ENCODE measurements at places on chromosomes 16 and 17.

DNA sequence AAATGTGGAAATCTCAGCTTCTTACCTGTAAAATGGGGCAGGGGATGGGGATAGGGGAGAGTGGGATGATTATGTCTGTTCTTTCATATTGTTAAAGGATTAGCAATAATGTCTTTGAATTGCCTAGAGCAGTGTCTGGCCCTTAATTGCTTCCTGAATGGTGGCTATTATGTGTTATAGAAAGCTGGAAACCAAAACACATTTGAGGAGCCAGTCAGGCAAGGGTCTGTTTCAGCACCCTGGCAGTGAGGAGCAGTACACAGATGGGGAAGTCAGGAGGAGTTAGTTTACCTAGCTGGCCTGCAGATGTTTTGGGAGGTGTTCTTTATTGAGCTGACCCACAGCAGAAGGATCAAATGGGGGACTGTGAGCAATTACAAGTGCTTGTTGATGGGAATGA is 63.0 kb downstream of the NUP93 start:
- no peak for DNase-seq

GRCh38 chr16:86117235-86117634 is 218.3 kb downstream of the IRF8 start:
- DNase-seq = no peak

GRCh38 chr17:48528153-48528935 is 2.5 kb downstream of the HOXB1 start:
- no peak for DNase-seq

GRCh38 chr17:44053125-44053872 is 13.2 kb downstream of the LSM12 start:
- no peak for DNase-seq

- no peak for DNase-seq
Observed at GRCh38 chr17:34133350-34133749, 121.7 kb upstream of the CCL2 start.

- DNase-seq = no peak
Observed at GRCh38 chr17:82803606-82804005, 36.2 kb downstream of the ZNF750 start.

DNA sequence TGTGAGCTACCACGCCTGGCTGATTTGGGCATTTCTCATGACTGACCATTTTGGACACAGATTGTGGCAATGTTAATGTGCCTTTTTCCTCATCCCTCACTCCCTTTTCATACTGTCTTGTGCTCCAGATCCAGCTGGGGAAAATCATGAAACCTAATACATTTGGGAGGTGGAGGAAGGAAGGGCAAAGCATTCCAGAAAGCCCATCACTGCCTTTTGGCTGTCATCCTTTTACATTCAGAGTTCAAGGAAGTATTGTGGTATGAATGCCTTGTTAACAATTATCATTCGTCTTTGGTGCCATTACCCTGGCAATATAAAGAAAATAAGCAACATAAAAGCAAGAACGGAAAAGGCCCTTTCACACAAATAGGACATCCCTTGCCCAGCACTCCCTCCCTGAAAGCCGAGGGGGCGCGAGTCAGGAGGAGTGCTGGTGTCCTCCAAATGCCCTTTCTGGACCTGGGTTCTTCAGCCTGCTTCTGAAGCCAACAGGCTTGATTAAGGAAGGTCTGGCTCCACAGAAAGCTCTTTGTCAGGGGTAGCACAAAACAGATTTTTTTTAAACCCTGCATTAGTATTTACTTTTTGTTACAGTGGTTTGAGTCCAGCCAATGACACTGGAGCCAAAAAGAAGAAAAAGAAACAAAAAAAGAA is 20.1 kb downstream of the NMT1 start:
- no peak for DNase-seq

GRCh38 chr17:46887717-46888116 is 35.2 kb upstream of the GOSR2 start:
- DNase-seq = no peak

GRCh38 chr16:69143116-69143515 is 10.7 kb downstream of the UTP4 start:
- DNase-seq = no peak

DNA sequence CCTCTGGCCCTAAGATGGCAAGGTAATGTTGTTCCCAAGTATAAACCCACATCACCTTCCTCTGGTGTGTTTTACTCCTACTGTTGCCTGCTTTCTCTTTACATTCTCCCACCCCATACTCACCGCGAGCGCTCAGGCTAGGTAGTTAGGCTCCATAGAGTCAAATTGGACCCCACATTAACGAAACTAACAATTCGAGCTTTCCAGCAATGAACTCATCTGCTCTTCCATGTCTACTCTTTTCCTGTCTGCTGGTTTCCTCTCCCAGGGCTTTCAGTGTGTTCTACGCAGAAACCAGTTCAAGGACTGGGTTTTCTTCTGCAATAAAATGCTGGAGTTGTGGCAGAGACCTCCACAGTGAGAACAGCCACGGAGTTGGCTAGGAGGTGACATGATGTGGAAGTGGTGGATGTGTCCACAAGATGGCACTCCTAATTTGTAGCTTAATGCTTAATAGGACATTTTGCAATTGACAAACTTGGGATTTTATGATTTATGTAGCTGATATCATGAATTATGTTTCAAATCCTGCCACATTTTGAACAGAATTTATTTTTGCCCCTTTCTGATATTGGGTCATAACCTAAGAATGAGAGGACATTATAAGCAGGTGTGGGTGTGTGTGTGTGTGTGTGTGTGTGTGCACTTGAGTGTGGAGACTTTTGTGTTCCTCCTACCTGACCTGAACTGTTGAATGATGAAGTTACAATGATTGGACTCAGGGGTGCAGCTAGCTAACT is 2.2 kb upstream of the UQCRC2 start:
- no peak for DNase-seq

DNA sequence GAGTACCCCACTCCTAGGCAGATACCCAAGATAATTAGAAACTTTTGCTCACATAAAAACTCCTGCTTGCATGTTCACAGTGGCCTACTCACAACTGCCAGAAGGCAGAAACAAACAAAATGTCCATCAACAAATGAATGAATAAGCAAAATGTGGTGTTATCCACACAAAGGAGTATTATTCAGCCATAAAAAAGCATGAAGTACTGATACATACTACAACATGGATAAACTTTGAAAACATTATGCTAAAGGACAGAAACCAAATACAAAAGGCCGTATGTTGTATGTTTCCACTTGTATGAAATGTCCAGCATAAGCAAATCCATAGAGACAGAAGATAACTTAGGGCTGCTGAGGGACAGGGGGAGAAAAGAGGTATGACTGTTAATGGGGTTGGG is 1.9 kb downstream of the HSDL1 start:
- no peak for DNase-seq

- no peak for DNase-seq
Observed at GRCh38 chr17:77395501-77396048, 254.8 kb downstream of the SEC14L1 start.

DNA sequence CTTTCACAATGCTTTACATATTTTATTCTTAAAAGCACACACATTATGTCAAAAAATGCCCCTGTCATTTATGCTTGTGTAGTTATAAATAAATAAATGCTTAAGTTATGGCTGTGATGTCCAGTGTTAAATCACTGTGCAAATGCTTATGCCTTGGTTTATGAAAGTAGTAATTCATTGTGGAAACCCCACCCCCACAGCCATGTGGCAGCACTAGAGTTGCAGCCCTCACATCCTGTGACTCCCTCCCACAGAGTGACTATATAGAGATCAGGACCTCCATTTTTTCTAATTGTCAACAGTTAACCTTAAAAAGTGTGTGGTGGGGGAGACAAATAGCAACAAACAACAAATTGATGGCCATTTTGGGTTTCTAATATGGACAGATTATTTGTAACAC is 2.4 kb downstream of the SKAP1 start:
- DNase-seq = peak; percentile 44

DNA sequence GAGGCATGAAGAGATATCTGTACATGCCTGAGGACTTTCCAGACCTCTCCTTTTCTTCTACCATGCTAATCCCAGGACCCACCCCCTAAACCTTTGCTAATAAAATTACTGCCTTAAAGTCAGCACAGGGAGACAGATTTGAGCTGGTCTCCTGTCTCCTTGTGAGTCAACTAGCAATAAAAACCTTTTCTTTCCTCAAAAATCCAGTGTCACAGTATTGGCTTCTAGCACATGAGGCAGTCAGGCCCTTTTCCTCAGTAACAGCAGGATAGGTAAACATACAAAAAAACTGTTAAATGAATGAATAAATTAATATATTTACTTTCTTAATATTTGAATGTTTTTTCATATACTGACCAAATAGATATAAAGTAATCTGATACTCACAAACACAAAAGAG is 41.3 kb downstream of the ABCA10 start:
- DNase-seq = no peak

GRCh38 chr16:85441189-85441889 is 171.8 kb upstream of the GSE1 start:
- DNase-seq = no peak

DNA sequence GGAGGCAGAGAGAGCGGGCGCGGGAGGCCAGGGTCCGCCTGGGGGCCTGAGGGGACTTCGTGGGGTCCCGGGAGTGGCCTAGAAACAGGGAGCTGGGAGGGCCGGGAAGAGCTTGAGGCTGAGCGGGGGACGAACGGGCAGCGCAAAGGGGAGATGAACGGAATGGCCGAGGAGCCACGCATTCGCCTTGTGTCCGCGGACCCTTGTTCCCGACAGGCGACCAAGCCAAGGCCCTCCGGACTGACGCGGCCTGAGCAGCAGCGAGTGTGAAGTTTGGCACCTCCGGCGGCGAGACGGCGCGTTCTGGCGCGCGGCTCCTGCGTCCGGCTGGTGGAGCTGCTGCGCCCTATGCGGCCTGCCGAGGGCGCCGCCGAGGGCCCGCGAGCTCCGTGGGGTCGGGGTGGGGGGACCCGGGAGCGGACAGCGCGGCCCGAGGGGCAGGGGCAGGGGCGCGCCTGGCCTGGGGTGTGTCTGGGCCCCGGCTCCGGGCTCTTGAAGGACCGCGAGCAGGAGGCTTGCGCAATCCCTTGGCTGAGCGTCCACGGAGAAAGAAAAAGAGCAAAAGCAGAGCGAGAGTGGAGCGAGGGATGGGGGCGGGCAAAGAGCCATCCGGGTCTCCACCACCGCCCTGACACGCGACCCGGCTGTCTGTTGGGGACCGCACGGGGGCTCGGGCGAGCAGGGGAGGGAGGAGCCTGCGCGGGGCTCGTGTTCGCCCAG is 1.2 kb upstream of the CBX4 start:
- no peak for DNase-seq

DNA sequence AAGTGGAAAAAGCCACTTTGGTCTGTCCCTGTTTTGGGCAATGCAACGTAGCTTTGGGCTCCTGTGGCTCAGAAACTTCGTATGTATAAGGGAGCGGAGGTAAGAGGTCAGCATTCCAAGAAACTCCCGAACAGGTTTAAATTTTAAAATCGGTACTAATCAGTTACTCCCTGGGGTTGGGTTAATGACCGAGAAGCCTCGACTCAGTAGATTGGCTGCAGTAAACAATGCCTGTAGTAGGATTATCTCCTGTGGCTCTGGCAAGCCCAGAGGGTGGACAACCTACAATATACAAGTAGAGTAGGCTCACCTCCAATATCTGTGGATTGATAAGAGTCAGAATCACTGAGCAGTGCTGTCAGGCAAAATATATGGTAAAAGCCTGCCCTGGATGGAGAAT is 1.6 kb upstream of the GNA13 start:
- no peak for DNase-seq

DNA sequence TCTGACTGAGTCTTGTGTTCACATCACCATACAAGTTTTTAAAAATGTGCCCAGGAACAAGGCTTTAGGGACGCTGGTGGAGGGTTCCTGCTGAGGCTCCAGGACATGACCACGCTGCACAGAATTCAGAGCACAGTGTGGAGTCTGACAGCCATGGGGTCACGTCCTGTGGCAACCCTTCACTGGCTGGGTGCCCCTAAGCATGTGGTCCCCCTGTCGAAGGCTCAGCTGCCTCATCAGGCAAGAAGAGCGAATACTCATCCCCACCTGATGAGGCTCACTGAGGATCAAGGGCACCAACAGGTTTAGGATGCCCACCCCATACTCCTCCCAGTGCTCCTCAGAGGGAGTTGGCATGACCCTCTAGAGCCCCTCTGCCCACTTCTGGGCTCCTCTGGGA is 5.9 kb downstream of the PNMT start:
- DNase-seq = no peak

DNA sequence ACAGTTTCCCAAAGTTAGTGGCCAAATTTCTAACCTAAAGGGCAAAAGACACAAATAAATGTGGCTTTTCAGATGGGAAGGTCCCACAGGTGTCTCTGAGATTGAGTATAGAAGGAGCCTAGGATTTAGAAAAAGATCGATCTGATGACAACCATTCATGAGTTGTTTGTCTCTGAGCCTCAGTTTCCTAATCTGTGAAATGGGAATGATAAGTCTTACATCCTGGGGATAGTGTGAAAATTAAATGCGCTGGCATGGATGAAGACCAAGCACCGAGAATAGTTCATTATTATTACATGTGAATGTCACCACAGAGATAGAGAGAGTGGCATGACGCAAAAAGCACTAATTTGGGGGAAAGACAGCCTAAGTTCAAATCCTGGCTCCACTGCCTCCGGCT is 7.2 kb downstream of the CDH5 start:
- no peak for DNase-seq

DNA sequence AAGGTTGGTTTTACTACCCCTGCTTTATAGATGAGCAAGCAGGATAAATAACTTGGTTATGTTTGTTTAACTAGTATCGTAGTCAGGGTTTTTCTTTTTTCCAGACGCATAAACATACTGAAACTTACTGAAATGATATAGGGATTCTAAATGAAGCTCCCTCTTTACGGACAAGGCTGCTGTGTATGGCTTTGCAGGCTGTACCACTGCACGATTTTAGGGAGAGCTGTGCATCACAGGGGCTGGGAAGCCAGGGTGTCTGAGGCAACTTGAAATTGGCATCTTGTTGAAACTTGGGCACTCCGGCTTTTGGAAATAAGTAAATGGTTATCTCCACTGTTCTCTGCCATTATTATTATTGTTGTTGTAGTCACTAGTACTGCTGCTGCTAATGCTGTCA is 218.1 kb upstream of the CDH8 start:
- DNase-seq = no peak

DNA sequence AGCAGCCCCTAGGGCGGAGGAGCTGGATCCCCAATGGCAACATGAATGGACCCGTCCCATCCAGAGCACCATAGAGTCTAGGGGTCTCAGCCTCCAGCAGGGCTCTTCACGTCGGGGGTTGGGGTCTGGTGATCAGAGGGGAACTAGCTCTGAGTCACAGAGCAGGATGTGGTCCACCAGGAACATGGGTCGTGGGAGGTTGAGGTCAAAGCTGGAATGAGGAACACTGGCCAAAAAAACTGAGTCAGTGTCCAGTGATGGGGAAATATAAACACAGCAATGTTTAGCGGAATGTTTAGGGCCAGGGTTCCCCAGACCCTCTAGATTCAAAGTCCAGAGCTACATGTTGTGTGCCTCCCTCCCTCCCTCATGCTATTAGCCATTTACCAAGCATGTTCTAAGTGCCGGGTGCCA is 79.1 kb upstream of the C16orf82 start:
- no peak for DNase-seq

- DNase-seq = peak; percentile 63
Observed at GRCh38 chr17:42288803-42289610, 709 bp downstream of the STAT5A start.

GRCh38 chr16:73020409-73020884 is 27.5 kb downstream of the ZFHX3 start:
- DNase-seq = no peak

- no peak for DNase-seq
Observed at GRCh38 chr17:49015924-49016774, 19.0 kb downstream of the IGF2BP1 start.

- DNase-seq = no peak
Observed at GRCh38 chr17:7667656-7668406, 17.1 kb downstream of the ATP1B2 start.

- DNase-seq = no peak
Observed at GRCh38 chr16:67449336-67449735, 18.4 kb downstream of the HSD11B2 start.

Data from stimulated activated CD4-positive, alpha-beta T cell treated with anti-CD3 and anti-CD28 coated beads, Interleukin-15, amount 100 ng/mL, for 1 hour (primary cell).